Stimulated activated CD4-positive, alpha-beta T cell treated with anti-CD3 and anti-CD28 coated beads, Interleukin-1b, Interleukin-23, amount 100 ng/mL, for 48 hours (primary cell): ENCODE measurements at places on chromosomes 7 and 10.

- DNase-seq = no peak
Measured at GRCh38 chr10:35668865-35669650, 27.0 kb upstream of the FZD8 start.

DNA sequence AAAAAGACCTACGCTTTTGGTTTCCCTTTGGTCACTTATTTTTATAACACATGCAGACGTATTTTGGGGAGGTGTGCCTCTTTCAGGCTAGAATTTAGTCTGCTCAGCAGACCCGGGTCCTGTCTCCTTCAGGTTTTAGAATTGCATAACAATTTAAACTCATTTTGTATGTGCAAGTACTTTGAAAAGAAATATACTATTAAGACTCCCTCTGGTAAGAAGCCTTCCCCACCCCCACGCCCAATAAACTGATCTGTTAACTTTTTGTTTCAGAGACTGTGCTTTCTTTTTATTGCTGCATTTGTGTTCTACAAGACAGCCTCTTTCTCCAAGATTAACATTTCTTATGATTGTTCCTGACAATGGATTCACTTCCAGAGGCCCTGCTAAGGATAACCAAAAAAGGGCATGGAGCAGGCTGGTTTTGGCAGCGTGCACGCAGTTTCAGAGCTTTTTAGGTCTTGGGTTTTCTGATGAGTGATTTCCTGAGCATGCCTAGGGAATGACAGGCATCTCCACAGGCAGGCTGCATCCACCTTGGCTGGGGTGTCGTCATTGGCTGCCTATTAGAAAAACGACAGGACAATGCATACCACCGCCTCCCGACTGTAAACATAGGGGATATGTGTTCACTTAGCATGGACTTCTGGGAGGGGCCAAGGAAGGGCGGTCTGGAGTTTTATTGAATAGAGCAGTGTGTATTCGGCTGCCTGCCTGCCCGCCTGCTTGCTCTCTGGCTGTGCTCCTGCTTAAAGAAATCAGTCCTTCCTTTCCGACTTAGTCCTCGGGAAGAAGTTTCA is at the start of gene CALD1:
CALD1 (plus strand) TSS at position 694 of the 800 bp plus-strand sequence. CDS start 88,100 bp downstream, outside the sequence.
- no peak for DNase-seq

- DNase-seq = no peak
Measured at GRCh38 chr10:12077580-12078180, 8.9 kb downstream of the DHTKD1 start.

DNA sequence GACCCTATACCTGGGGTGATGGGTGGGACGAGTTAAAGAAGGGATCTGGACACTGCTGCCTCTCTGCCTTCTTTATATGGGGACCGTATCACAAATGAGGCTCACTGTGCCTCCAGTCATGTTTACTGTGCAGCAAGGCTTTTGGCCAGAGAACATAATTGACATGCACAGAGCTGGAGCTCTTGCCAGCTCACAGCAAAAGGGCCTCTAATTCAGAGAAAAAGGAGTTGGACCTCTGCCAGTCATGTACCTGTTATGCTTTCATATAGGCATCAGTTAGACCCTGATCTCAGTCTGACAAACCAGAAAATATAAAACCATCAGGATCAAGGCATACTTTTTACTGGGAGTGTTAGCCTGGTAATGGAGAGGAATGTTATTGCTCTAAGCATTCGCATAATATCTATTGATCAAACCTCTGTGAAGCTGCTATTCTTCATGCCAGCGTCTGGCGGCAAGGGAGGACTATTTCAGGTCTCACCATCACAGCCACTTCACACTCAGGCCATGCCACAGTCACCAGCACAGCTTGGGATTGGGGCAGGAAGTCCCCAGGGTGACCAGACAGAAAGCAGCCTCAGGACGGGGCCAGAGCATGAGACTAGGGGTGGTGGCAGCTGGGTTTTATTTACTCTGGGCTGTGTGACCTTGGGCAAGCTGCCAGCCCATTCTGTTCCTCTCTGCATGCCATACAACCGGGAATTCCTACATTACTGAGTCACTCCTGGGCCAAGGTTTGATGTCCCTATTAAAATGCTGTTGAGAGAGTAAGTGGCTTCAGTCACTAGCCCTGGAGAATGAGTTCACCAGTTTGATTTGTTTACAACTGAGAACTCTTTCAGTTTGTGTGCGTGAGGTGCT is 90.1 kb downstream of the NPSR1 start:
- no peak for DNase-seq

DNA sequence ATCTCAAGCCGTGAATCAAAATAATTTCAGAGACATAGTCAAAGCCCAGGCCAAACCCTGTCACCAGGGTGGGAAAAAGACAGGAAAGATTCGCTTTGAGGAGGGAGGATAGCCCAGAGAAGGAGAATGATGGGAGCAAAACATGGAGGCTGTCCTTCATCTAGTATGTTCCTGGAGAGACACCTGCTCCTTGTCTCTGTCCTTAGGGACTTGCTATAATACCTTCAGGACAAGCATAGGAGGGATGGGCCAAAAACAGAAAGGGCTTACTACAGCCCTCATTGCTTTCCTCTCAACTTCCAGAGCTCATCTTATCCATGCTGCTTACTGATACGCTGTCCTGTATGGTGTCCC is 593.7 kb downstream of the LRMDA start:
- DNase-seq = no peak

DNA sequence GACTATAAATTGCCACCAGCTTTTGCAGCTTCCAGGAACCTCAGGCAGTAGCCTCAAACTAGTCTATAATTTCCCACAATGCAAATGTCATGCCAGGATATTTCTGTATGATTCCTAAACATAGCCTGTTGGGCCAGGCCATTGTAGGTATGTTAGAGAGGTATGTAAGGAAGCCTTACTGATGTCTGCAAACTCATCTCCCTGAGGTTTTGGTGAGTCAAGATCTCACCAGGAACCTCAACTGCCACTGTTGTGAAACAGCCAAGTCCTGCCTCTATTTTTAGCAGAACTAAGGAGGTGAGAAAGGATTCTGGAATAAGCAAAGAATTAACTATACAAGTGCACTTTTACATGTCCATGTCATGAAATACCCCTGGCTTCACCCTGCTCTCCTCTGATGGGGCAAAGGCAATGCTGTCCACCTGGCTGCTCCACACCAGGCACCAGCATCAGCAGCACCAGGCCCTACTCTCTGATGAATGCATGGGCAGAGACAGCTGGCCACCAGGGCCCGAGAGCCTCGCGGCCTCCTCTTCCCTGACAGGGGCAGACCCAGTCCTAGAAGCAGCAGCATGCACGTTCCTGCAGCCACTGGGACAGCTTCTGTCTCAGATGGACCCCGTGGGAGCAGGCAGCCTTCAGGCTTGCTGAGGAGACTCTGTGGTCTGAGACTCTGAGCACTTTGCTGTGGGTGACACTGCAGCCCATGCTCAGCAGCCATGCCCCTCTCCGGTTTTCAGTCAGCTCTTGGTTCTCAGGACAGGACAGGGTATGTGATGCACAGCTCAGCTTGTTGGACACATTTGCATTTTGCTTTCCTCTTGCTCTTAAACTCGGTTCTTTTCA is 147.3 kb downstream of the ZMYND11 start:
- DNase-seq = no peak

GRCh38 chr7:85972504-85973141 is 671.1 kb upstream of the GRM3 start:
- DNase-seq = no peak

- DNase-seq = no peak
Measured at GRCh38 chr7:35792873-35793489, 7.9 kb upstream of the SEPTIN7 start.

DNA sequence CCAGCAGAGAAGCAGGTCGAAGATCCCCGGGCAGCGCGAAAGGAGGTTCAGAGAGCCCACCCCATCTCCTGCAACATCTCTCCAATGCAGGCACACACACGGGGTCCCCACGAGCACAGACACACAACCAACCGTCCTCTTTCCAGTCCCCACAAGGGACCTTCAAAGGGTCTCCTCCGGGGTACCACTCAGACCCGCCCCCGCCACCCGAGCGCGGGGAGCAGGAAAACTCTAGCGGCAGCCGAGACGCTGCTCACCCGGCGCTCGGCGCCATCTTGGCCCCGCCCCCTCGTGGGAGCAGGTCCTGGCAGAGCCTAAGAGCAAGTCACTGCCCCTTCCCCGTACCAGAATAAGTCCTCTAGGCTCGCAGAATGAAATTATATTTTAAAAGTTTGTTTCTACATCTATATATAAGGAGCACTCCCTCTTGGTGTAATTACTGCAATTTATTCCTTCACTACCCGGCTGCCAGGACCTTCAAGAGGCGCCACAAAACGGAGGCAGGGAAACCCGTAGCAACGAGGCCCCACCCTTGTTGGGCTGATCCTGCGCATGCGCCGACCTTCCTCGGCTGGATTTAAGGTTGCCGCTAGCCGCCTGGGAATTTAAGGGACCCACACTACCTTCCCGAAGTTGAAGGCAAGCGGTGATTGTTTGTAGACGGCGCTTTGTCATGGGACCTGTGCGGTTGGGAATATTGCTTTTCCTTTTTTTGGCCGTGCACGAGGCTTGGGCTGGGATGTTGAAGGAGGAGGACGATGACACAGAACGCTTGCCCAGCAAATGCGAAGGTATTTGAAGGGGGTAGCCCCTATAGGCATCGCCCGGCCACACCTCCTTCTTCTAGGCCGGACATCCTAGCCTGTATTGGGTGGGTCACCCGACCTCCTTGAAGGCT is at the start of the genes CNPY4 and TAF6:
CNPY4 (plus strand) TSS at position 563 of the 898 bp plus-strand sequence; CDS start at position 674, 111 bp downstream.
TAF6 (minus strand) TSS at position 287 of the 898 bp plus-strand sequence. CDS start 5,149 bp downstream, outside the sequence.
- DNase-seq = peak; percentile 95

GRCh38 chr10:22693371-22693784 is 21.0 kb downstream of the PIP4K2A start:
- DNase-seq = peak; percentile 27

DNA sequence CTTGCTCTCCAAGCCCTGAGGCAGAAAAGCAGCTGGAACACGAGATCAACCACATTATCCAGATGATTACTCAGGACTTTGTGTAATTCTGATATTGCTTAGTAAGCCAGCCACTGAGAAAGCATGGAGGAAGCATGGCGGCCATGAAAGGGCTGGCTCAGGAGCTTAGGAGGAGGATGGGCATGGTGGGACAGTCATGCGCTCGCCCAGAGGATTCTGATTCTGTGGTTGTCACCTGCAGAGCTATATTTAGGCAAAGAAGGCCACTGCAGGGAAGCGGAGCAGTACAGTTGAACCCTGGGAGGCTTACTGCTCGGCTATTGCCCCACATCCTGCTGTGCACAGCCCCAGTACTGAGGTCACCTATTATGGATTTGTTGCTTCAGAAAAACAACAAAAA is 128.8 kb upstream of the DNAJB12 start:
- DNase-seq = no peak

- DNase-seq = no peak
Measured at GRCh38 chr7:112286250-112287086, 80.0 kb downstream of the ZNF277 start.

DNA sequence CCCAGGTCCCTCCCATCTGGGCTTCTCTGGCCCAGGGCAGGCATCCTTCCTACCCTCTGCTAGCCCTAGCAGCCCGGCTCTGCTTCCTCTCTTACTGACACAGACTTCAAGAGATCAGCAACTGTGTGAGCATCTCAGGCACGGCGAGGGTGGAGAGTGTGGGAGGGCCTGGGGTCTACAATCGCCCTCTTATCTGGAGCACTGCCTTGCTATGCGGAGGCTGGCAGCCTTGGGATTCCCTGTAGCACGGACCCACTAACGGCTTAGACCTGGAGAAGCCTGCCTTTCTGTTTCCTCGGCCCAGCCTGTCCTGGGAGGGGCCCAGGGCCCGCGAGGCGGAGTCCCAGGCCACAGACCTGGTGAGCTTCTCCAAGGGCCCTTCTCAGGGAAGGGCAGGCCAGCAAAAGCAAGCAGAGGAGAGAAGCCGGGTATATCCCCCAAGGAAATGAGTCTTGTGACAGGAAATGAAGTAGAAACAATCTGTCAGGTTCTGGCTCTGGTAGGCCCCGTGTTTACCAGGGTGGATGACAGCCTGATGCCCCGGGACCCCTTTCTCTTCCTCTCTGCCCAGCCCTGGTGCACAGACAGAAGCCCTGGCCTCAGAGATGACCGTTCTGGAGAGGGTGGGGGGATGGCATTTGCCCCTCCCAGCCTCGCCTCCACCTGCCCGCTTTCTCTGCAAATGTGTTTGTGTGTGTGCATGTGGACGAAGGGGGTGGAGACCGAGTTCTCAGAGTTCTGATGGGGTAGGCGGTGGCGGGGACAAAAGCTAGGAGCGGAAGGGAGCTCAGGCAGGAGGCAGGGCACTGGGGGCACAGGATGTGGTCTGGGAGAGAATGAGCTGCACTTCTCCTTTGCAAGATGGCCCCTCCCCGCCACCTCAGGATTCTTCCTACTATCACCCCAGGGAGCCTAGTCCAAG is 2.5 kb downstream of the LRCH4 start:
- DNase-seq = peak; percentile 75

DNA sequence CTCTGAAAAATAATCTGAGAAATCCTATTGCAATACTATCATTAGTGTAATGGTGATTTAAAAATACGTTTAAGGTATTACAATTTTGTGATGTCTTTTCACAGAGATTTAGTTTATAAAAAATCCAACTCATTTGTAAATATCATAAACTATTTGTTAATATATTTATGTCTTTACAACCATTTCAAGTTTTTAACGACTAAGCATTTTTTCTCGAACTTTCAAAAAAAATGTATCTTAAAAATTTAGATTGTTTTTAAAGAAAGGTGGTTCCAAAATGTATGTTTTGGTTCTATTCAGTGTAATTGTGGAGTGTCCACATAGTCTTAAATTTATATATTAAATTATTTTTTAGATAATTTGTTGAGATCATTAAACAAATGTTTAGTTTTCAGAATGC is 134.2 kb upstream of the TEX47 start:
- no peak for DNase-seq

DNA sequence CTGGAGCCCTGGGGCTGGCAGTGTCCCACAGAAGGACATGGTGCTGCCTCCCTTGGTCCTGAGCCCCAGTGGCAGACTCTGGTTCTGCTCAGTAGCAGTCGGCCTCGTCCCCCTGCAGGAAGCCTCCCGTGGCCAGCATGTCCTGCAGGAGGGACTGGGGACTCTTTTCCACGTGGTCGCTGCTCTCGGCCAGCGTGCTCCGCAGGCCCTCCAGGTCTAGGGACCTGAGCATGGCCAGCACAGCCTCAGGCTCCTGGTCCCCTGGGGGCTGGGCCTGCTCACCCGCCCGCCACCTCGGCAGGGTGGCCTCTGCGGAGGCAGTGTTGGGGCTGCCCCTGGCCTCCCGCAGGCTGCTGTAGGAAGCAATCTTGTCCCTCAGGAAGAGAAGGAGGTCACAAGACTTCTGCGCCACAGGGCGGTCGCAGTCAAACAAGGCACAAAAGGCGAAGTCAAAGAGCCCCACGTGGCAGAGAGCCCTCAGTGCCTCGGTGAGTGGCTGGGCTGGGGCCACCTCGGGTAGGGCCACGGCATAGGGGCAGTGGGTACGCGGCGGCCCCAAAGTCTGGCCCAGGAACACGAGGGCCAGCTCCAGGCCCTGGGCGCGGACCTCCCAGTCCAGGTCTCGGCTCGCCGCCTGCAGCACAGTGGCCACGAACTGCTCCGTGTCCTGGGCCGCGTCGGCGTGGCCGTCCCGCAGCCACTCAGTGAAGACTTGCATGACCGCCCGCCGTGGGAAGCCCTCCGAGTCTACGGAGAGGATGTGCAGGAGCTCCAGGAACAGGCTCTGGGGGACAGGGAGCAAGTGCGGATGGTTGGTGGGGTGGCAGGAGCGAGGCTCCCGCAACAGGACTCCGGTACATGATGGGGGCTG is 17.1 kb downstream of the BRAT1 start:
- no peak for DNase-seq
